ENCODE measurements at places on chromosomes 2 and 18. TPM values are rescaled to one million over a fixed set of nuclear protein-coding genes. Genes with fewer than 3 reads are reported as not detected.

Gene KCNF1
- not detected for total RNA-seq

Gene FMNL2
- 8.9 TPM for total RNA-seq

- DNase-seq = no peak
These were observed 378.6 kb downstream of the DPP10 start for GRCh38 chr2:114821055-114821454.

GRCh38 chr2:62857139-62857931, 151.8 kb downstream of the EHBP1 start:
- no peak for DNase-seq

DNA sequence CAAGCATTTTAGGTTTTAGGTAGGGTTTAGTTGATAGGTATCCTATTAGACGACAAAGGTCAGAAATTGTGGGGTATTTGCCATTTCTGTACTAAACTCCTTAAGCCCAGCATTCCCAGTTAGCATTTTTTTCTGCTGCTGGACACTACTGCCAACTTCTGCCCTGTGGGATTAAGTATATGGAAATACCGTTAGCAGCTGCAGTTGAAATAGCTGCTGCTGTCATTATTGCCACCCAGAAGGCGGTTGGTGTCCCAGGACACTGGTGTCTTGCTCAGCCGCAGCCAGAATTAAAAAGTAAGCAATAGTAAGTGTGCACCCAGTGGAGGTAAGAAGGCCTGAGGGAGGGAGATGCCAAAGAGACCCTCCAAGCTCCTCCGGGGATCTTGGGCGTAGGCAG, 1.9 kb upstream of the UXS1 start:
- DNase-seq = no peak

- no peak for DNase-seq
These were observed 31.7 kb downstream of the UBXN4 start for GRCh38 chr2:135773319-135773718.

- no peak for DNase-seq
These were observed 1276.7 kb upstream of the PIK3C3 start for GRCh38 chr18:40678318-40678717.

DNA sequence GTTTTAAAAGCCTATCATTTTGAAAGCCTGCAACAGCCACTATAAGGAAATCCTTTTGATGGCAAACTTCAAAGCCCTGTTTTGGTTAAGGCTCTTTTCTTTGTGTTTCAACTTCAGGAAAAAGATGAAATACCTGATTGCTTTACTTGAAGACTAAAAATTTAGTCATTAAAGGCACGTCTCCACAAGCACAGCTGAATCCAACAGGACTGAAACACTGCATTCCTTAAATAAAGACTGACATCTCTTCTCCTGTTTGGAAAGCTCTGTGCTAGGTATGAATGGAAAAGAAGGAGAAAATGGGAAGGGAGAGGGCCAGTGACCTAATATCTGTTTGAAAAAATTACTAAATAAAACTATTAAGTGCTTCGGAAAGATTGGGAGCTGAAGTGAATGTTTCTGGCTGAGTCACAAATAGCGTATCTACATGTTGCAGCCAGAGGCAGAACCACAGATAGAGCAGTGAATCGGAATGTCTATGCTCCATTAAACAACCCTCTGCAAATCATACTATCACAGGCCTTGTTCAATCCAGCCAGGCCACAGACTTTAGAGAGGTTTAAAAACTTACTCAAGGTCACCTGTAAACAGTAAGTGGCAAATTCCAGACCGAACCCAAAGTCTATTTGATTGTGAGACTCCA, 21.1 kb upstream of the RALBP1 start:
- DNase-seq = no peak
